ENCODE measurements at places on chromosomes 3 and 15.

- H3K4me1 ChIP-seq: peaks cover 21% of the 10 kb centered on the region
- no peaks in the 10 kb centered on the region for H3K36me3 ChIP-seq
- H3K27ac ChIP-seq: no peak overlapping the region
- H3K27me3 ChIP-seq: no peaks in the 10 kb centered on the region
- no peak for DNase-seq
- H3K4me3 ChIP-seq: no peak overlapping the region
These were observed 32.9 kb downstream of the PIK3CA start for GRCh38 chr3:179181021-179181472.

GRCh38 chr3:61617041-61617440 is 55.7 kb downstream of the PTPRG start:
- no peaks in the 10 kb centered on the region for H3K27me3 ChIP-seq
- no peak overlapping the region for H3K4me3 ChIP-seq
- no peak for DNase-seq
- H3K4me1 ChIP-seq: no peaks in the 10 kb centered on the region
- H3K36me3 ChIP-seq: no peaks in the 10 kb centered on the region
- H3K27ac ChIP-seq: no peak overlapping the region

GRCh38 chr3:157921811-157922210 is 184.4 kb downstream of the SHOX2 start:
- no peaks in the 10 kb centered on the region for H3K4me1 ChIP-seq
- no peak overlapping the region for H3K27ac ChIP-seq
- no peaks in the 10 kb centered on the region for H3K36me3 ChIP-seq
- H3K4me3 ChIP-seq: no peak overlapping the region
- no peaks in the 10 kb centered on the region for H3K27me3 ChIP-seq
- no peak for DNase-seq

- H3K4me1 ChIP-seq: no peaks in the 10 kb centered on the region
- no peaks in the 10 kb centered on the region for H3K27me3 ChIP-seq
- no peak for DNase-seq
These were observed 273.5 kb downstream of the NEK10 start for GRCh38 chr3:27095553-27096222.

DNA sequence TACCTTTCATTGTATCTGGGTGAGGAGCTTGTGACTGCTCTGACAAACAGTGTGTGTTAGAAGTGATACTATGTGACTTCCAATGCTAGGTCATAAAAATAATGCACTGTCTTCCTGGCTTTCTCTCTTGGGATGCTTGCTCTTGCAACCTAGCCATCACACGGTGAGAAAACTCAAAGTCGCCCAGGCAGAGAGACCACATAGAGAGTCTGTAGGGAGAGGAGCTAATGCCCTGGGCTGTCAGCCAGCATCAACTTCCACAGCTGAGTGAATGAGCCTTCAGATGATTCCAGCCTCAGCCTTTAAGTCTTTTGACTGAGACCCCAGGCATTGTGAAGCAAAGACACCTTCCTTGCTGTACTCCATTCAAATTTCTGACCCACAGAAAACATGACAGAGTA is 220.6 kb upstream of the SGO1 start:
- H3K4me1 ChIP-seq: no peaks in the 10 kb centered on the region
- H3K27ac ChIP-seq: no peak overlapping the region
- no peak for DNase-seq
- no peaks in the 10 kb centered on the region for H3K36me3 ChIP-seq
- H3K4me3 ChIP-seq: no peak overlapping the region

DNA sequence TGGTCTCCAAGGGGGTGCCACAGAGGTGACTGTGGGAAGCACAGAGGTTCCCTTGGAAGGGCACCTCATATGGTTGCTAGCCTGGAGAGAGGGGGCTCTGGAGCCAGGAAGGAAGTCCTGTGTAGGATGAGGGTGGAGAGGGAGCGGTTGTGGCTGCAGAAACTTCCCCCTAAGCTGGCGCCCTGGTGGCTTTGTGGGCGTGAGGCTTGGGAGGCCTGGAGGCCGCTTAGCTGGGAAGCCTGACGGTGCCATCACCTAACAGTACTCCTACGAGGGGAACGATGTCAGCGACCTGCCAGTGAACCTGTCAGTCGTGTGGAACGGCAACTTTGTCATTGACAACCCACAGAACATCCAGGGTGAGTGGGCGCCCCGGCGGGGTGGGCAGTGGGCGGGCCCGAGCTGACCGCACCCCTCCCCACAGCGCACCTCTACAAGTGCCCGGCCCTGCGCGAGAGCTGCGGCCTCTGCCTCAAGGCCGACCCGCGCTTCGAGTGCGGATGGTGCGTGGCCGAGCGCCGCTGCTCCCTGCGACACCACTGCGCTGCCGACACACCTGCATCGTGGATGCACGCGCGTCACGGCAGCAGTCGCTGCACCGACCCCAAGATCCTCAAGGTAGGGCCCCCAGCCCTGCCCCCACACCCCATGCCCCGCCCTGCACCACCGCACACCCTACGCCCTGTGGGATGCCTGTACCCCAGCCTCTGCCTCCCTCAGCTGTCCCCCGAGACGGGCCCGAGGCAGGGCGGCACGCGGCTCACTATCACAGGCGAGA is 31.0 kb downstream of the PLXNA1 start:
- peaks cover 11% of the 10 kb centered on the region for H3K4me1 ChIP-seq
- peaks cover 68% of the 10 kb centered on the region for H3K36me3 ChIP-seq
- H3K27ac ChIP-seq: no peak overlapping the region
- H3K27me3 ChIP-seq: no peaks in the 10 kb centered on the region
- no peak for DNase-seq

- H3K4me3 ChIP-seq: no peak overlapping the region
- H3K27ac ChIP-seq: no peak overlapping the region
- H3K36me3 ChIP-seq: no peaks in the 10 kb centered on the region
These were observed 270.2 kb downstream of the ROBO1 start for GRCh38 chr3:79497447-79498111.

DNA sequence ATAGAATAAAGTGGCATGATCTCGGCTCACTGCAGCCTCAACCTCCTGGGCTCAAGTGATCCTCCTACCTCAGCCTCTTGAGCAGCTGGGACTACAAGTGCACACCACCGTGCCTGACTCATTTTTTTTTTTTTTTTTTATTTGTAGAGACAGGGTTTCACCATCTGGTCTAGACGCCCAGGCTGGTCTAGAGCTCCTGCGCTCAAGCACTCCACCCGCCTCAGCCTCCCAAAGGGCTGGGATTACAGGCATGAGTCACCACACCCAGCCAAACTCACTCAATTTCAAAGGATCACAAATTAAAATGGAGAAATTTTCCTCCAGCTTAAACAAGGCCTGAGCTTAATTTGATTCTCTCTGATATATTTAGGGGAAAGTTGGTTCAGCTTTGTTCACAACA is 27.3 kb upstream of the NMB start:
- peaks cover 95% of the 10 kb centered on the region for H3K36me3 ChIP-seq
- DNase-seq: peak; percentile 87
- peaks cover 14% of the 10 kb centered on the region for H3K4me1 ChIP-seq

DNA sequence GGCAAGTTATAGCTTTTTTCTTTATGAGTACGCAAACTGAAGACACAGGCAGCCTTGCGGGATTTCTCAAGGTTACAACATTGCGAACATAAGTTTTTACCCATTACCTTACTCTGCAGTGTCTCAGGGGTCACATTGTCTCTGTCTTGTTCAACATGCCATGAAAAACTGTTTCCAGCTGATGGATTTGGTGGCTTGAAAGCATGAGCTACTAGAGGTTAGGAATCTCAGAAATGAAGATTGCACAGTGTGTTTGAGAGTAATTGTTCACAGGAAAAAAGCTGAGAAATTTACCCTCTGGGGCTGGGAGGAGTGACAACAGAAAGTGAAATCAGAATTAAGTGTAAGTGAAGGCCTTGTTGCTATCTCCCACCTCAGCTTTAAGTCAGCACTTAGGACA is 568.6 kb downstream of the TAFA4 start:
- no peak overlapping the region for H3K4me3 ChIP-seq
- H3K27me3 ChIP-seq: peaks cover 6% of the 10 kb centered on the region
- no peak for DNase-seq
- no peaks in the 10 kb centered on the region for H3K36me3 ChIP-seq
- H3K4me1 ChIP-seq: no peaks in the 10 kb centered on the region

DNA sequence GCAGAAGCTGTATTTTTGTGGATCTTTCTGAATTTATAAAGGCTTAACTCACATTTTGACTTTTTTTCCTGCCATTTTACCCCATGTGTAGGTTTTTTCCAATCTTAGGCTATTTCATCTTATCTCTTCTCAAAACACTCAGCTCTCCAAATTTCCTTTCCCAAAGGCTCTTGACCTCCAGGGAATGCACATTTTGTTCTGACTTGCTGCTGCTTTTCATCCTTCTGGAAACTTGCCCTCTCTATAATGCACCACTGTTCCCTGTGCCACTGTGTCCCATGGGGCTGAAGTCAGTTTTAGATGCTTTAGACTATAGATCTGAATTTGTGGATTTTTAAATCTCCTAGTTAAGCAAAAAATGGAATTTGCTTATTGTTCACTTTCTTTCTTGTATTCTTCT is 9.1 kb downstream of the PYDC2 start:
- H3K4me3 ChIP-seq: no peak overlapping the region
- H3K27me3 ChIP-seq: no peaks in the 10 kb centered on the region
- H3K36me3 ChIP-seq: no peaks in the 10 kb centered on the region

DNA sequence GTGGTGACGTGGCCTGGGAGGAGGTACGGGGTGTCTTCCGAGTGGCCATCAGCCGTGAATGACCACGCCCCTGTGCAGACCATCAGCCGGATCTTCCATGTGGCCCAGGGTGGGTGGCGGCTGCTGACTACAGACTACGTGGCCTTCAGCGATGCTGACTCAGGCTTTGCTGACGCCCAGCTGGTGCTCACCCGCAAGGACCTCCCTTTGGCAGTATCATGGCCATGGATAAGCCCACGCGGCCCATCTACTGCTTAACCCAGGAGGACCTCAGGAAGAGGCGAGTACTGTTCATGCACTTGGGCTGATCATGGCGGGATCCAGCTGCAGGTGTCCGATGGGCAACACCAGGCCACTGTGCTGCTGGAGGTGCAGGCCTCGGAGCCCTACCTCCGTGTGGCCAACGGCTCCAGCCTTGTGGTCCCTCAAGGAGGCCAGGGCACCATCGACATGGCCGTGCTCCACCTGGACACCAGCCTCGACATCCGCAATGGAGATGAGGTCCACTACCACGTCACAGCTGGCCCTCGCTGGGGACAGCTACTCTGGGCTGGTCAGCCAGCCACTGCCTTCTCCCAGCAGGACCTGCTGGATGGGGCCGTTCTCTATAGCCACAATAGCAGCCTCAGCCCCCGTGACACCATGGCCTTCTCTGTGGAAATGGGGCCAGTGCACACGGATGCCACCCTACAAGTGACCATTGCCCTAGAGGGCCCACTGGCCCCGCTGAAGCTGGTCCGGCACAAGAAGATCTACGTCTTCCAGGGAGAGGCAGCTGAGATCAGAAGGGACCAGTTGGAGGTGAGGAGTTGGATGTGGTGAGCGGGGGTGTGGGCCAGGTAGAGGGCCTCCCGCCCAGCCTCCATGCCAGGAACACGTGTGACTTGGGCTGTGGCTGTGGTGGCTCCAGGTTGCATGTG is 178.4 kb downstream of the TBC1D2B start:
- no peaks in the 10 kb centered on the region for H3K36me3 ChIP-seq
- peak; percentile 72 for DNase-seq
- no peak overlapping the region for H3K4me3 ChIP-seq
- peaks cover 11% of the 10 kb centered on the region for H3K27me3 ChIP-seq
- H3K27ac ChIP-seq: no peak overlapping the region

GRCh38 chr3:112908252-112908651 is 61.6 kb upstream of the CD200R1L start:
- no peaks in the 10 kb centered on the region for H3K27me3 ChIP-seq
- H3K27ac ChIP-seq: no peak overlapping the region
- no peaks in the 10 kb centered on the region for H3K4me1 ChIP-seq
- H3K36me3 ChIP-seq: no peaks in the 10 kb centered on the region
- no peak overlapping the region for H3K4me3 ChIP-seq

DNA sequence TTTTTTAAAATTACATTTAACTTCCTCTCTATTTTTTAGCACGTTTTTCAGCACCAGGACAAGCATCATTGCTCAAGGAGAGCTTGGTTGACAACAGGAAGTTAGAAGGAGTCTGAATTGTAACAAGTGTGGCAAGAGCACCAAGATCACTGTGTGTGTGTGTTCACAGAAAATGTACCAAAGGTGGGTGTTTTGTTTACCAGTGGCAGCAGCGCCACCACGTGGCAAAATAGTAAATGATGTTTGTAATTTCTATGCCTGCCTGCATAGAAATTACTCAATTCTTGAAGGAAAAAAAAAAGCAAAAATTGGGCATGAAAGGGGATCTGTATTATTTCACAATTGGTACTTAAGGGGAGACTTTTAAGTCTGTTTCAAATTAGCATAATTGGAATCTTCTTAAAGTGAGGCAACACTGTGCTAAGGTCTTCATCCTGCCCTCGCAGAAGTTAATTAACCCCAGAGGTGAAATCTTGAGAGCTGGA is 7.4 kb upstream of the U2SURP start:
- H3K27me3 ChIP-seq: no peaks in the 10 kb centered on the region
- H3K4me1 ChIP-seq: peaks cover 19% of the 10 kb centered on the region
- H3K4me3 ChIP-seq: no peak overlapping the region
- no peaks in the 10 kb centered on the region for H3K36me3 ChIP-seq

- DNase-seq: no peak
- no peak overlapping the region for H3K27ac ChIP-seq
- H3K4me3 ChIP-seq: no peak overlapping the region
- no peaks in the 10 kb centered on the region for H3K36me3 ChIP-seq
These were observed 142.8 kb downstream of the POLR2M start for GRCh38 chr15:57849317-57849716.

DNA sequence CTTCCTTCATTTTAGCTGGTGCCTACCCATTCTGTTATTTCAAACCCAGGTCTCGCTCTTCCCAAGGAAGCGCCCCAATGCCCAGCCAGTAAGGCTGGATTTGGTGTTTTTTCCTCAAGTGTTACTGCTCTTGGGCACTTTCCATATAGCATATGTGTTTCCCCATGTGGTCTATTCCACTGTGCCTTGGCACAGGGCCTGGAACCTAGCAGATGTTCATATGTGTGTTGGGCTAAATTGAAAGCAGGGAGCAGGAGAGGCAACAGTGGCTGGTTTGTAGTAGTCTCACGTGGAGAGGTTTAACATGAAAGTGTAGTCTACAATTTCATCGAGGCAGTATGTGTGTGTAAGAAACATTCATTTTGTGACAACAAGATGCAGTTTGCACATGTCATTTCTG is 48.2 kb upstream of the TEX264 start:
- no peak overlapping the region for H3K4me3 ChIP-seq
- H3K27ac ChIP-seq: no peak overlapping the region
- DNase-seq: no peak

DNA sequence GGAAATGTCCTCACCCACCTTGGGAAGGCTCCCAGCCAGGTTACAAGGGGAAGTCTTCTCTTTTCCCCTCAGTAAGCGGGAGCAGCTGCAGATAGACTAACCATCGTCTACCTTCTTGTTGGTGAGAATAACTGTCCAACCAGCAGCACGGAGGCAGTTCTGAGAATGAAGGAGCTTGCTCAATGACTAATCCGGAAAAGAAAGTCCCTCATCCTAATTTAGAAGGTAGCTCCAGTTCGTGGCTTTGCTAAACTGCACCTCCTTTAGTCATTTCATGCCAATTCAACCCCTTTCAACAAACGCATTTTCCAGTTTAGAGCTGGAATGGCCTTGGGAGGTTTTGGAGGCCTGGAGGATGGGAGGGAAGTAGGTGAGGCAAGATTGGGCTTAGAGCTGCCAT is 527.4 kb upstream of the PROK2 start:
- no peak for DNase-seq
- no peaks in the 10 kb centered on the region for H3K4me1 ChIP-seq
- H3K27ac ChIP-seq: no peak overlapping the region
- H3K27me3 ChIP-seq: no peaks in the 10 kb centered on the region
